Left ventricle myocardium superior (tissue), 1 donor: ENCODE measurements at places on chromosomes 16 and 17. TPM values are rescaled to one million over a fixed set of nuclear protein-coding genes. Genes with fewer than 3 reads are reported as not detected.

GPRC5B gene
- 103 TPM for total RNA-seq

STAT5A gene
- 13.8 TPM for total RNA-seq

ZNF75A gene
- total RNA-seq = 21.1 TPM

ST6GALNAC2 gene
- 5.1 TPM for total RNA-seq

DNA sequence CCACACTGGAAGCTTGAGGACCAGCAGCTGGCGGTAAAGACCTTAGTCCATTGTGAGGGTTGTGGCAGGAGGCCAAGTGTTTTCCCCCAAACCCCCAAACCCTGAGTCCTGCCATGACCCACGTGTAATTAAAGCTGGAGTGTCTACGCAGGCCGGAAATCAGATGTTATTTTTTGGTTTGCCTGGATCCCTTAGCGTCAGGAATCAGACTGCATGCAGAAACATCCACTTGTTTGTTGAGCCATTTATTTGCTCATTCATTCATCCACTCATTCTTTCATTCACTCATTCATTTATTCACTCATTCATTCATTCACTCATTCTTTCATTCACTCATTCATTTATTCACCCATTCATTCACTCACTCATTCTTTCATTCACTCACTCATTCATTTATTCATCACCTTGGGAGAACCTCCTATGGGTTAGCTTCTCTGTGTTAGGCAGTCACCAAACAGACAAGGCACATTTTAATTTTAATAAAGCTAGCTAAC lies 313.1 kb downstream of the MAF start:
- no peak for DNase-seq

CCL7 gene
- not detected for total RNA-seq

GRCh38 chr16:75535211-75535843 lies 581 bp downstream of the CHST5 start:
- DNase-seq = no peak

DOC2A gene
- 0.82 TPM for total RNA-seq
